ENCODE measurements at places on chromosomes 6 and 20.

GRCh38 chr20:44941120-44941691 lies 19.0 kb downstream of the TOMM34 start:
- DNase-seq = no peak

GRCh38 chr6:113317891-113318574 lies 539.1 kb upstream of the MARCKS start:
- DNase-seq = no peak

DNA sequence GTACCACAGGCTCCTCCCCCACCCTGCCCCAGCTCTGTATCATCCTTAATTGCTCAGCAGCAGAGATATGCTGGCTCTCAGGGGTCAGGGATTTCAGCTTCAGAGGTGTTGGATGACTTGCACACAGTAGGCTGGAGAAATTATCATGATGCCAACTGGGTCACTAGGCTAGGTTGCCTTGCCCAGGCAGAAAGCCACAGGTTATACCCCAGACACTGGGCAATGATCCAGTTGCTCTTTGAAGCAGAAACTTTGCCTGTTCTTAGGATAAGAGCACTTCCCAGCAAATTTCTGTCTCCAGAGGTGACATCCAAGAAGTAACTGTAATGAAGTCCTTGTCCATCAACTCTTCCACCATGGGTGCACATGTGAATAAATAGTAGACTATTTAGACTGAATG lies 38.3 kb upstream of the SCML4 start:
- no peak for DNase-seq

- DNase-seq = no peak
Measured at GRCh38 chr6:28357036-28357435, 7.3 kb downstream of the ZKSCAN3 start.

DNA sequence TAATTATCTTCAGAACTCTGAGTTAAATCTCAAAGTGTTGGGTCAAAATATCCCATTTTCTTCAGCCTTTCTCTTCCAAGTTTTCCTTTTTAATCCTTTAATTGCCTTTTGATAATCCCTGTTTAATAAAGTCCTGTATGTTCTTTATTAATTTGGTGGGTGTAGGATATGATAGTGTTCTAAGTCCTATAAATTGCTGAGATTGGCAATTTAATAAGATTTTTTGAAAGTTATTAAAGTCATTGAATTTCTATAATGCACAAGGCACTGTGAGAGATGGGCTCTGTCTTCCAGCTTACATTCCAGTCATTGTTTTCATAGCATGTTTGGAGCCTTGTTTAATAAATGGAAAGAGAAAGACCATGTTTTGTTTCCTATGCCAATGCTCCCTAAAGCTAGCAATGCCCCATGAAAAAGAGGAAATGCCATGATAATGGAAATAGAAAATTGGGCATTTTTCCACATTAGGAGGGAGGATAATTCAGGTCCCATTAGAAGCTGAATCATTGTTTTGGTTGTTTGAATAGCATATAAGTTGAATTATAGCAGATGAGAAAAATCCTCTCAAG lies 404.8 kb downstream of the CD109 start:
- no peak for DNase-seq

DNA sequence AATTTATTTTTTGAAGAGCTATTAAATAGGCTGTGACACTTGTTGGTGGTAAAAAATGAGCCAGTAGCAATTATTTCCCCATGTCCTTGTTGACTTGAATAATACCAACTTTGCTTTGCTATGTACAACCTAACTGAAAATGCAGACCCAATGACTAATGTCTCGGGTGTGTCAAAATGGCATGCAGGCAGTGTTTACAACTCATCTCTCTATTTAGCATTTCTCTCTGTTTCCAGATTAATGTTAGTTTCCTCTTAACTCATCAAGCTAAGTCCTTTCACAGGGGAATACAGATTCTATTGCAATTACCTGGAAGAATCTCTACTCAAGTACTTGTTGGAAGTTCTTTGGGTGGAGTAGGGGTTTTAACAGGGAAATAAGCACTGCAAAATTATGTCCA lies 504.4 kb downstream of the BCKDHB start:
- no peak for DNase-seq

DNA sequence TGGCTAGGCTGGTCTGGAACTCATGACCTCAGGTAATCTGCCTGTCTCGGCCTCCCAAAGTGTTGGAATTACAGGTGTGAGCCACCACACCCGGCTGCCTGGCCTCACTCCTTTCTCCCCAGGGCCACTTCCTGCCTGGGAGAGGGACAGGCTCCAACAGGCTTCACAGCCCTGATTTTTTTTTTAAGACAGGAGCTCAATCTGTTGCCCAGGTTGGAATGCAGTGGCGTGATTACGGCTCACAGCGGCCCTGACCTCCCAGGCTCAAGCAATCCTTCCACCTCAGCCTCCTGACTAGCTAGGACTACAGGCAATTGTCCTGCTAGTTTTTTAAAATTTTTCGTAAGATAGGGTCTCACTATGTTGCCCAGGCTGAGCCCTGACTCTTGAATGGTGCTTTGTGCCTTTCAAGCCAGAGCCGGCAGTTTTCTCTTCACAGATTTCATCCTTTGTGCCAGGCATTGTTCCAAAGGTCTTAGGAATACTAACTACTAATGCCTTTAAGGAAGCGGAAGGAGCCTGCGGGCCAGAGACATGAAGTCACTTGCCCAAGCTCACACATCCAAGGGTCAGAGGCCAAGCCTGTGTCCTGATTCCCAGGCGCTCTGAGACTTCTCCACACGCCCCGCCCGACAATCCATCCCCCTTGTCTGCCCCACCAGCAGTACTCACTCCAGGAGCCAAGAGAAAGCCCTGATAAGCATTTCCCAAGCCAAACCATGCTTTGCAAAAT lies 19.2 kb downstream of the CAPN11 start:
- no peak for DNase-seq

DNA sequence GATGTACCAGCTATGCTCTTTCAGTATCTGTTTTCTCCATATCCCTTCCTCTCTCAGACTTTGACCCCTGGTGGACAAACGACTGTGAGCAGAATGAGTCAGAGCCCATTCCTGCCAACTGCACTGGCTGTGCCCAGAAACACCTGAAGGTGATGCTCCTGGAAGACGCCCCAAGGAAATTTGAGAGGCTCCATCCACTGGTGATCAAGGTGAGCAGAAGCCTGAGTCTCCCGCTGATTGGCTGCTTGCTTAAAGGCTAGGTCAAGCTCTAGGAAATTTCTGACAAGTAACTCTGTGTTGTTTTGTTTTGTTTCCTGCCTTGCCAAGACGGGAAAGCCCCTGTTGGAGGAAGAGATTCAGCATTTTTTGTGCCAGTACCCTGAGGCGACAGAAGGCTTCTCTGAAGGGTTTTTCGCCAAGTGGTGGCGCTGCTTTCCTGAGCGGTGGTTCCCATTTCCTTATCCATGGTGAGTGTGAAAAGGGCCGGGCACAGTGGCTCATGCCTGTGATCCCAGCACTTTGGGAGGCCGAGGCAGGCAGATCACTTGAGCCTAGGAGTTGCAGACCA lies 28.6 kb downstream of the C6orf89 start:
- DNase-seq = no peak

DNA sequence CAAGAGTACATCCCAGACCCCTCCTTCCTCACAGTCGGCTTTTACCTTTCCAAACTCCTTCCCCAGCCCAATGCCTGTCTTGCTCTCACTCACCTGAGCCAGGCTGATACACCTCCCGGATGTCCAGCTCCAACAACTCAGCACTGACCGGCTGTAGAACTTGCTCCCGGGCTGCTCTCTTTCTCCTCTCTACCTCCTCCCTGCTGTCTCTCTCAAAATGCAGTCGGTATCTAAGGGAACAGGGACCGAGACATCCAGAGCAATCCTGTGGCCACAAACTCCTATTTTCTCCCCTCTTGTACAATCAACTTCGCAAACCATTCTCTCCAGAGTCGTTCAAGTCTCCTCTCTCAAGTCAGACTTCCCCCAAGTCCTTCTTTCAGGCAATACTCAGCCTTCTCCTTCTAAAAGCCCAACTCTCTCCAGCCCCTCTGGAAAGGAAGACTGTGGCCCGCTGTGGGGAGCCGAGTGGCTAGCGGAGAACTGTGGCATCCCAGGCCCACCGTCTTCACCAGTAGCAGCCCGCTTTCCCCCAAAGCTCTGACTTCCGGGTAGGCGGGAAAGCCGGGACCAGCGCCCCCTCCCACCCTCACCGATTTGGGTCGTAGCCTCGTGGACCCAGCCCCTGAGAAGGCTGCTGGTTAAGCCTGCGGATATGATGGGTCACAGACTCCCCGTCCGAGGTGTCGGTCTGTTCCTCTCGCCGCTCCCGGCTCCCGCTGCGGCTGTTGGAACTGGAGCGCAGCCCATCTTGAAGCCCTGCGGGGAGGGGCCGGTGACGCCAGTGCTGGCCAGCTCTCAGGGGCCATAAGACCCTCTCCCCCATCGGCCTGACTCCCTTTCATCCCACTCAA lies 1.1 kb downstream of the GNL1 start:
- DNase-seq = peak; percentile 28

GRCh38 chr6:46000905-46001304 lies 14.8 kb downstream of the CLIC5 start:
- no peak for DNase-seq

- no peak for DNase-seq
Measured at GRCh38 chr6:16555550-16555949, 205.7 kb downstream of the ATXN1 start.

DNA sequence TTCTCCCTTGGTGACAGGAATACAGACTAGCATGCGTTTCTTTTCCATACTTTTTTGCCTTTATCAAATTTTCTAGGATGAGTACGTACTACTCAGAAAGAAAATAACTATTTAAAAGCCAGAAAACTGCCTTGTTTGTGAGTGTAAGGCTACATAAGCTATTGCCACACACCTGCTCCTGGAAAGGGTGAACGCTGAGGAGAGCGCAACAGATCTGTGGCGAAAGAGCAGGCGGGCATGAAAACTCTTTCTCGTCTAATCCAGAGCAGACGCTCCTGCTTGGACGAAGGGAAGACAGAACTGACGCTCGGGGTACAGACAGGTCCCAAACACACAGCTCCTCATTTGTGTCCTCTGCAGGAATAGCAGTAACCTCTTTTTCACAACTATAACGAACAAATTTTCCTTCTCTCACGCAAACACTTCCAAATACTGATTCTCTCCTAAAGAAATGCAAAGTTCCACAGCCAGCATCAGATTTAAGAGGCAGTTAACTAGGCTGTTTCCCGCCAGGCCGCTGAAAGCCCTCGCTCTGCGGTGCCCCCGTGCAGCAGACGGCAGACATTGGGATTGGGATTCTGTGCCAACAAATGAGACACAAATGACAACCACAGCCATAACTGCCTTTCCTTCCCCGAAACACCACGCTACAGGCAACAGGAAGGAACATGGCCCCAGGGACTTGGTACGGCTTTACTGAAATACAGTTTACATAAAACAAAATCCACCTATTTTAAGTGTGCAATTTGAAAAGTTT lies 20.0 kb downstream of the TAF4 start:
- no peak for DNase-seq

DNA sequence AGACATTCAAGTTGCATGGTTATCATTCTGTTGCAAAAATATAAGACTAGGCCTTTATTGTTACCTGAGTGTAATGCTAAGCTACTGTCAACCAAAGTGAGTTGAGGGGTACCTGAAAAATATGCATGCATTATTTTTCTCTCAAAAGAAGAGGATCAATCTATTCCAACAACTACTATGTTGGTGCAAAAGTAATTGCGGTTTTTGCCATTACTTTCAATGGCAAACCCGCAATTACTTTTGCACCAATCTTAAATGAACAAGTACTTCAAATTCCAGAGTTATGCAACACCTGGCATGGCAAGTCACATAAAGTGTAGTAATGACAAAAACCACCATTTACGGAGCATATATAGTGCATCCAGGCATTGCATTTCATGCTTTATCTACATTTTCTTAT lies 307.0 kb upstream of the NOX3 start:
- DNase-seq = no peak

All from activated CD8-positive, alpha-beta T cell treated with anti-CD3 and anti-CD28 coated beads, Interleukin-2, amount 10 ng/mL, durations not matched to agents 7 days and 5 days (primary cell).